DND-41 (cell line): ENCODE measurements at places on chromosomes 11 and 22.

DNA sequence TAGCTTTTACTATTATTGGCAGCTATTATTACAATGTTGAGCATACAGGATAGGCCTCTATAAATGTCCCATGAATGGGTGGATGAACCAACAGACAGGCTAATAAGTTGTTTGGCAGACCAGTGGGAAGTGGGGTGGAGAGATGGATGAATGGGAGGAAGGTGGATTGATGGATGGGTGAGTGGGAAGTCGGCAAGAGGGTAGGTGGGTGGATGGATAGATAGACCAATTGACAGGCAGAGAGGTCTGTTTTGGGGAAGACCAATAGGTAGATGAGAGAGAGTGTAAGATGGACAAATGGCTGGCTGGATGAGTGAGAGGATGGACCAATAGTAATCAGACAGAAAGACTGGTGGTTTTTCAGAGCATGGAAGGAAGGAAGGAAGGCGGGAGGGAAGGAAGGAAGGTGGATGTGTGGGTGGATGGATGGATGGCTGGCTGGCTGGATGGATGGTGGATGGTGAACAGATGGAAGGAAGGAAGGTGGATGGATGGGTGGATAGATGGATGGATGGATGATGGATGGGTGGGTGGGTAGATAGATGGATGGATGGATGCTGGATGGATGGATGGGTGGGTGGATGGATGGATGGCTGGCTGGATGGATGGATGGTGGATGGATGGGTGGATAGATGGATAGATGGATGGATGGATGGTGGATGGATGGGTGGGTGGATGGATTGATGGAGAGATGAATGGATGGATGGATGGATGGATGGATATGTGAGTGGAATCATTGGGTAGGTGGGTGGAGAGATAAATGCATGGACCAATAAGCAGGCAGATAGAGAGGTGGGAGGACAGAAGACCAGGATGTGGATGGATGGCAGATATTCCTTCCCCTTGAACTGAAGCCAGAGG is 37.4 kb downstream of the RASD2 start:
- no peak for DNase-seq
- no peaks in the 10 kb centered on the region for H3K36me3 ChIP-seq
- H3K4me3 ChIP-seq: no peak overlapping the region
- H3K27ac ChIP-seq: no peak overlapping the region
- peaks cover 14% of the 10 kb centered on the region for H3K4me1 ChIP-seq

- H3K4me3 ChIP-seq: no peak overlapping the region
- no peak overlapping the region for H3K27ac ChIP-seq
- H3K27me3 ChIP-seq: no peaks in the 10 kb centered on the region
- no peaks in the 10 kb centered on the region for H3K4me1 ChIP-seq
- no peak for DNase-seq
Measured at GRCh38 chr11:84145616-84146185, 859.5 kb upstream of the CCDC90B start.

- H3K36me3 ChIP-seq: peaks cover 31% of the 10 kb centered on the region
- no peaks in the 10 kb centered on the region for H3K27me3 ChIP-seq
- no peak overlapping the region for H3K4me3 ChIP-seq
- H3K27ac ChIP-seq: no peak overlapping the region
- DNase-seq: no peak
Measured at GRCh38 chr11:113841691-113842090, 33.7 kb downstream of the USP28 start.

DNA sequence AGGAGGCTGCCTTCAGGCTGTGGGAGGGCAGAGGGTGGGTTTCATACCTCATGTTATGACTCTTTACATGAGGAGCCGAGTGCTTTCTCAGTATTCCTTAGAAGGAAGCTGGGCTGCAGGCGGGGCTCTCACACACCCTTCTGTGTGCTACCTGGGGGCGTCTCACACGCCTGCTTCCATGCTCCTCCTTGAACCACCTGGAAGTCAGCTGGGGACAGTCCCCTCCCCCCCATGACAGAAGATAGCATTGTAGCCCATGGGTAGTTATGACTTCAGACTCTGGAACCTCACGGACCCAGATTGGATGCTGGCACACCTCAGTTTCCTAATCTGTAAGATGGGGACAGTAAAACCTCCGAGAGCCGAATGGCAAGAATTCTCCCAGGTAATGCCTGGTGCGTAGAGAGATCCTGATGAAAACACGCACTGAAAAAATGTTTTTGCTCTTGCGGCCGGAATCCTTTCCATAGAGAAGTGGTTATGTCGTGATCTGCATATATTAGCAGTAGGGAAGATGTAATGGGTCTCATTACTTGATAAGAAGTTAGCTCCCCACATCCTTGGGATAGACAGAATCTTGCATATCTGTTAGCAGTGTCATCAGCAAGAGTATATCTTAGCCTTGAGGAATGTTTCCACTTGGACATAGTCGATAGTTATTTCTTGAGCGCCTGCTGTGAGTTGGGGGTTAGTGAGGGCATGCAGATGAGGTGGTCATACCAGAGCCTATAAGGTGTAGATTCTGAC is 4.9 kb downstream of the DAGLA start:
- no peaks in the 10 kb centered on the region for H3K4me1 ChIP-seq
- H3K27ac ChIP-seq: no peak overlapping the region
- DNase-seq: no peak
- H3K36me3 ChIP-seq: no peaks in the 10 kb centered on the region
- peaks cover 42% of the 10 kb centered on the region for H3K27me3 ChIP-seq
- no peak overlapping the region for H3K4me3 ChIP-seq

DNA sequence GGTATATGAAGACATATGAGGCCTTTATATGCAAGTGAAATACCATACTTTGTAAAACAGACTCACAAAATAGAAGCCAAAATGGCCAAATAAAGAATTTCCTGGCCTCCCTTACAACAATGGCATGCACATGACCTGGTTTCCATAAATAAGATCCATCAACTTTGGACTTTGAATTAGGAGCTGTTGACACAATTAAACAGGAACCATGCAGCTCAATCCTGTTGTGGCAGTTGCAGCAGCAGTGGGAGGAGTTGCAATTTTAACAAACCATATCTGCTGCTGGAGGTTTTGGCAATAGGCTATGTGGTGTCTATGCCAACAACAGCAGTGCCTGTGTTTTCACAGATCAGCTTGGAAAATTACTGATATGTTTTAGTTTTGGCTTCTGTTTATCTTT is 818.6 kb downstream of the FAM181B start:
- no peaks in the 10 kb centered on the region for H3K4me1 ChIP-seq
- H3K27me3 ChIP-seq: peaks cover 3% of the 10 kb centered on the region
- no peak for DNase-seq
- H3K4me3 ChIP-seq: no peak overlapping the region

GRCh38 chr22:46502440-46503175 is 34.8 kb downstream of the CELSR1 start:
- no peak for DNase-seq
- no peaks in the 10 kb centered on the region for H3K27me3 ChIP-seq
- H3K27ac ChIP-seq: no peak overlapping the region
- H3K36me3 ChIP-seq: no peaks in the 10 kb centered on the region
- H3K4me3 ChIP-seq: no peak overlapping the region
- peaks cover 12% of the 10 kb centered on the region for H3K4me1 ChIP-seq

- no peak overlapping the region for H3K4me3 ChIP-seq
- no peaks in the 10 kb centered on the region for H3K36me3 ChIP-seq
- no peak for DNase-seq
- no peaks in the 10 kb centered on the region for H3K4me1 ChIP-seq
- no peak overlapping the region for H3K27ac ChIP-seq
Measured at GRCh38 chr11:122306831-122307391, 190.9 kb upstream of the BLID start.

DNA sequence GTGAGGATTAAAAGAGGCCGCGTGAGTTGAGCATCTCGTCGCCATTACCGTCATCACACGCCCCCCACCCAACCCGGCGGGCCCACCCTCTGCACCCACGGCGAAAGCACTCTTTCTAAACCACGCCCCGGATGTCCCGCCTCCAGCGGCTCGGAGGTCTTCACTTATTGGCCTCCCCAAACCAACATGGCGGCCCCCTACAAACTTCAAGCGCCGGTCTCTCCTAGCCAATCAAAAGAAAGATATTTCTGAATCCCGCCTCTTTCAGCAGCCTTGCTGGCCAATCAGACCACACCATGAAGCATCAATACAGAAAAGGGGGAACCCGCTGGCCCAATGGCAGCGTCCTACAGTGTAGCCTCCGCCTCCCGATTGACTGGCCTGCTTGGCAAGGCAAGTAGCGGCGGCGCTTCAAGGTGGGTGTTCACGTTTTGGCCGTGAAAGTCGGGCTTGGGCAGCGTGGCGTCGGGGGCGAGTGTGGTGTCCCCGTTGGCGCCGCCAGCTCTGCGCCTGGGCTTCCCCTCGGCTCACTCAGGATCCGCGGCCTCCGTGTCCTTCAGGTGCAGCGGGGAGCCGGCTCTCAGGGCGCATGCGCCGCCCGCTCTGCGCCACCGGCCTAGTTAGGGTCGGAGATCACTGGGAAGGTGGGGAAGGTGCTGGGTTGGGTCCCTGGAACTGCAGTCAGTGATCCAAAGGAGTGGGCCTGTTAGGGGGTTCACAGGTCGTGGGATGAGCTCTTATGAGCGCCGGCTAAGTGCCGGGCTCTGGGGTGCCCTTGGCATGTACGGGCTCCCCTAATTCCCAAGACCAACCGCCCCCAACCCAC is at the start of gene NDUFS8:
NDUFS8 (plus strand) TSS at position 364 of the 826 bp plus-strand sequence. CDS start 1,471 bp downstream, outside the sequence.
- H3K27me3 ChIP-seq: no peaks in the 10 kb centered on the region
- peaks cover 44% of the 10 kb centered on the region for H3K4me1 ChIP-seq
- H3K36me3 ChIP-seq: peaks cover 30% of the 10 kb centered on the region
- peak within 1 kb of the TSS; percentile 43 for H3K4me3 ChIP-seq
- peak; percentile 99 for DNase-seq
- H3K27ac ChIP-seq: peak within 1 kb of the TSS; percentile 81

DNA sequence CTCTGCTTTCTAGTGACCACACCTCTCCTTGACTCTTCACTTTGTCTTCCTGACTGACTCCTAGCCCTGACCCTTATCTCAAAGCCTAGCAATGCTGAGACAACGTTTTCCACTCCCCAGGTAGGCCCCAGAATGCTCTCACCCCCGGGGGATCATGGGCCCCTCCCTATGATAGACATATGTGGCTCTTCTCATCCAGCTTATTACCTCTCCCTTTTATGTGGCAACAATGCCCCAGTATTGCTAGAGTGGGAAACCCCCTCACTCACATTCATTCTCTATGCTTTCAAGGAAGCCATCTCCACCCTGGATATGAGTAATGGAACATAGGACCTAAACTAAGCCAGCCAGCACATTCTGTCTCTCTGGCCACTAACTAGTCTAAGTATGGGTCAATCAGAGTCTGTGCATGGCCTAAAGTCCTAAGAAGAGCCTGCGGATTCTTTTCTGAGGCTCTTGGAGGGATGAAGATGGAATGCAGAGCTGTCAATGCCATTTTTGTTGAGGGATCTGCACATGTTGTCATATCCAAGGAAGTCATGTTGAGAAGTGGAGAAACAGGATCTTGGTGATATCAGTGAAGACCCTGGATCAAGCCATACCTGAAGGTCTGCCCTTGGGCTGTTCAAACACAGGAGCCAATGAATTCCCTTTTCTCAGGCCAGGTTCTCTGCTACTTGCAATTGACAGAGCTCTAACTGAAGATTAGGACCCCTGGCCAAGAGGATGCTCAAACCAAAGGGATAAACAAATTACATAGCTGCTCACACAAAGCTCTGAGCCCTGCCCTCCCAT is 79.8 kb upstream of the GRK3 start:
- no peaks in the 10 kb centered on the region for H3K27me3 ChIP-seq
- peak overlapping the region; percentile 68; the same call in 1 of the 2 replicates for H3K27ac ChIP-seq
- no peak overlapping the region for H3K4me3 ChIP-seq

- H3K36me3 ChIP-seq: peaks cover 49% of the 10 kb centered on the region; the same call in 1 of the 2 replicates
- no peak overlapping the region for H3K4me3 ChIP-seq
- DNase-seq: no peak
- no peaks in the 10 kb centered on the region for H3K27me3 ChIP-seq
- H3K27ac ChIP-seq: no peak overlapping the region
Measured at GRCh38 chr11:72354356-72355115, 79.8 kb downstream of the CLPB start.

DNA sequence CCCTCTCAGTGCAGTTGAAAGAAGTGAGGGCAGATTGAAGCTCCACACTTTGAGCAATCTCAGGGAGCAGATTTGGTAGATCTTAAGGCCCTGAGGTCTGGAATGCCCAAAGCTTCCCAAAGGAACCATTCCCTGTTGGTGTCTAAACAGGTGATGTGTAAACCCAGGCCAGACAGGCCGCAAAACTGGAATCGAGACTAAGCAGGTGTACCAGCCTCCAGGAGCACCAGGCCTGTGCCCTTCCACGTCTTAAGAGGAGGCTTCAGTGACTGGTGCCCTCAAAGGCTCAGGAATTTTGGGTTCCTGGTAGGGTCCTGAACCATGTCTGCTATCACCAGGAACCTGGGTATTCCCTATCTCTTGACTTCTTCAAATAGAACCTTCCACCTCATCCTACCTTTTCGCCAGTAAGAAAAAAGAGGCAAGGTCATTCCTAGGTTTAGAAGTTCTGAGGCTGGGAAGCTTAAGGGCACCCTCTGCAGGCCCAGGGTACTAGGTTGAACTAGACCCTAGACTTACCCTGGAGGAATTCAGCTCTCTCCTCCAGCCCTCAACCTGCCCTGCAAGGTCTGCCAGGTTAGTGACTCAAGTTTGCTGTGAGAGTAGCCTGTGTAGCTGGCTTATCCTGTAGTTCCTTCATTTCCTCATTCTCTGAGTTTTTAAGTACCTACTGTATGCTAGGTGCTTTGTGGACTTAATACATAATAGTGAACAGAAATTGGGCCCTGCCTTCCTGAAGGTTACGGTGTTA is 100.0 kb upstream of the NNMT start:
- no peaks in the 10 kb centered on the region for H3K4me1 ChIP-seq
- no peak overlapping the region for H3K27ac ChIP-seq
- H3K27me3 ChIP-seq: no peaks in the 10 kb centered on the region
- H3K36me3 ChIP-seq: no peaks in the 10 kb centered on the region

GRCh38 chr11:86143087-86144030 is 74.5 kb upstream of the PICALM start:
- no peak overlapping the region for H3K27ac ChIP-seq
- DNase-seq: no peak
- no peak overlapping the region for H3K4me3 ChIP-seq
- no peaks in the 10 kb centered on the region for H3K4me1 ChIP-seq

- H3K4me3 ChIP-seq: no peak overlapping the region
- H3K27me3 ChIP-seq: no peaks in the 10 kb centered on the region
- H3K27ac ChIP-seq: no peak overlapping the region
- no peaks in the 10 kb centered on the region for H3K4me1 ChIP-seq
- DNase-seq: no peak
Measured at GRCh38 chr11:108278546-108278945, 55.7 kb downstream of the ATM start.

GRCh38 chr11:77747381-77747969 is 73.0 kb downstream of the RSF1 start:
- H3K27ac ChIP-seq: no peak overlapping the region
- H3K27me3 ChIP-seq: no peaks in the 10 kb centered on the region
- no peaks in the 10 kb centered on the region for H3K4me1 ChIP-seq
- DNase-seq: no peak

DNA sequence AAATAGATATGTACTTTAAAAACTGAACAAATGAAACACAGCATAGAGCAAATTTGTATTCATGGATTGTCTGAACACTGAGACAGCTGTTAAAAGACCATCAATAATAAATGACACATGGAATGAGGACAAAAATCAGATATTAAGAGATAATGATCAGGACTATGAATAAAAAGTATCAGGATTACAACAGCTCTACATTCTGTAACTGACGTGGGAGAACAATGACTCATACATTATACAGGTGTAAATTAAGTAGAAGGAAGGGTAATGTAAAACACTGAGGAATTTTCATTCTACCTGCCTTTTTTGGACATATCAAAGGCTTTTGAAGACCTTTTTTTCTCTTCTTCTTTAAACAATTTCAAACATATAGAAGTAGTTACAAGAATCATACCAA is 310.9 kb upstream of the ANO3 start:
- H3K4me1 ChIP-seq: no peaks in the 10 kb centered on the region
- no peaks in the 10 kb centered on the region for H3K27me3 ChIP-seq
- no peaks in the 10 kb centered on the region for H3K36me3 ChIP-seq
- H3K4me3 ChIP-seq: no peak overlapping the region
- DNase-seq: no peak
- no peak overlapping the region for H3K27ac ChIP-seq
